Stimulated activated CD4-positive, alpha-beta T cell treated with anti-CD3 and anti-CD28 coated beads, Interleukin-15, amount 100 ng/mL, for 1 hour (primary cell): ENCODE measurements at places on chromosomes 6 and 20.

GRCh38 chr20:21714297-21715192, 9.1 kb downstream of the PAX1 start:
- no peak for DNase-seq

DNA sequence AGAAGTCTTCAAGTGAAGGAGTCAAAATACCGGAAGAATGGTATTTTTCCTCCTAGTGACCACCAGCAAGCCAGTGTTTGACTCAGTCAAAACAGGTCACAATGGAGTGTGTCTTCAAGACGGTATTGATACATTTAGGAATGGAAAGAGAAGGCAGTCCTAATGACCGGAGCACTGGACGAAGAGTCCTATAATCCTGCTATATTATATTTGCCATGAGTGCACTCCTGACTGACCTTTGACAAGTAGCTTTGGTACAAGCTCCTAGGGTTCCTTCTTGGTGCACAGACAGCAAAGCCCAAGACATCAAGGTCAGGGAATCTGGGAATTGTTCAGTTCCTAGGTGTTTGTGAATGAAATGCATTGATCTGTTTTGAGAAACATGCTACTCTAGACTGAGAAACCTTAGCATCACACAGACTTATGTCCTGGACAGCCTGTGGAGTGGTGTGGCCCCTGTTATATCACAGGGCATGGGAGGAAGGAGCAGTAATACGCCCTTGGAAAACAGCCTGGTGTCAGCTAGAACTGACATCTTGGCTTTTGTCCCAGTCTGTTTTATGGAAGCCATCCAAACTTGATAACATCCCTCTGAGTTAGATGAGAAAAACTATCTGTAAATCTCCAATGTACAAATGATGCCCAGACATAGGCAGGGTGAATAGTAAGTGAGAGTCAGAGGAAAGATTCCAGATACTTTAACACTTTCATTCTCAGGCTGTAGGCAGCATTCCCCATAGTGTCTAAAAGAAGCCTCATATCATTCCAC, 18.5 kb downstream of the NOX3 start:
- no peak for DNase-seq

- DNase-seq: no peak
Observed at GRCh38 chr6:47163536-47163935, 121.4 kb upstream of the ADGRF1 start.

DNA sequence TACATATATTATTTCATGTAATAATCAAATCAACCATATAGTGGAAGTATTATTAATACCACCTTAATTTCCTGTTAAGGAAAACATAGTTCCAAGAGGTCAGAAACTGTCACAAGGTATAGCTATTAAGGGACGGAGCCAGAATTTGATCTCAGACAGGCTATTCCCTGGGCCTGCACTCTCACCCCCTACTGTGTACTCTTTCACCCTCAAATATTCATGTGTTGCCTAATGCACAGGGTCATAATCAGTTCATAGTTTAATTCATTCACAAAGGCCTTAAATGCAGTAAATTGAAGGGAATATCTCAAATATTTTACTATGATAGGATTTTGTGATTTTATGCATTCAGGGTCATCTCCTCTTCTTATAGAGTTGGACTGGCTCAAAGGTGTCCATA, 67.2 kb upstream of the IFNGR1 start:
- no peak for DNase-seq

- DNase-seq: no peak
Observed at GRCh38 chr6:11773013-11773412, 5.6 kb downstream of the ADTRP start.

- no peak for DNase-seq
Observed at GRCh38 chr20:4100679-4101078, 85.3 kb upstream of the RNF24 start.

- no peak for DNase-seq
Observed at GRCh38 chr6:119259027-119259426, 90.5 kb downstream of the MAN1A1 start.

DNA sequence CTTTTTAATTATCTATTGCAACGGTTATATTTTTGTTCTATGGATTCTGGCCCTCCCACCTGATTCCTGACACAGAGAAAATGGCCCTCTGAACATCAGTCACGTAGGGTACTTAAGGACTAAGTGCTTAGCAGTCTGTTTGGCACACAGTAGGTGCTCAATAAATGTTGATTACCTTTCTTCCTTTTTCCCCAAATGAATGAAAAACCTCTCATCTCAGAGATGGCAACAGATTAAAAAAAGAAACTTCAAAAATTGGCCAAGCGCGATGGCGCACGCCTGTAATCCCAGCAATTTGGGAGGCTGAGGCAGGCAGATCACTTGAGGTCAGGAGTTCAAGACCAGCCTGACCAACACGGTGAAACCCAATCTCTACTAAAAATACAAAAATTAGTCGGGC, 31.5 kb downstream of the ATXN1 start:
- no peak for DNase-seq

- DNase-seq: no peak
Observed at GRCh38 chr20:8756410-8756809, 312.5 kb upstream of the PLCB4 start.

DNA sequence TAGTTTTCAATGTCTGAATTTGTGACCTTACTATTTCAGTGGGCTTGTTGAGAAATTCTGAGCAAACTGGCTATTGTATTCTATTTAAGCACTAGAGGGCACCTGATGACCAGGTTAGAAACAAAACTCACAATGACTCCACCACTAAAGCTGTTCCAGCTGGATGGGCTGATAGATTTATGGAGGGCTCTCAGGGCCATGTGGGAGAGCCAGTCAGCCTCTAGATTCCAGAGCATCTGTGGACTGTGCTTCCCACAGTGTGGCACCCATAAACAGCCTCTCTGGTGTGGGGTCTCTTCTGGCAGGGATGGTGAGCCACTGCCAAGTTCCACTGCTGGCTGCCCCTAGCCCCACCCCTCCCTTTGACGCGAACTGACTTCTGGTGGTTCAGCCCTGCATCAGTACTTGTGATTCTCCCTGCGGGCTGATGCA, 29.2 kb downstream of the C6orf58 start:
- no peak for DNase-seq

DNA sequence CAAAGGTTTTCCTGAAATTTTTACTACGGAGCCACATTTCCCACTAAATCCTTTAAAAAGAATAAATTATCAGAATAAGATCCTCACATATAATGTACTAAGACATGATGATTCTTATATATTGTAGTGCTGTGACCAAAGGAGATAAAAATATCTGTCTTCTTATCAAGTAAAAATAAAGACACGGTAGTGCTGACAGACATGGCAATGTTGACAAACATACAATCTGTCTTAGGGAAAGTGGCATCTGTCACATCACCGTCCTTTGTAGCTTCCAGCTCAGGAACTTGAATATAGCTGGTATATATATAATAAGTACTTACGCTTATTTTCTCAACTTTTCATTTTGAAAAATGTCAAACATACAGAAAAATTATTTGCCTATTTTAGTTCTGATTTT, 66.8 kb downstream of the NUDT3 start:
- DNase-seq: no peak

DNA sequence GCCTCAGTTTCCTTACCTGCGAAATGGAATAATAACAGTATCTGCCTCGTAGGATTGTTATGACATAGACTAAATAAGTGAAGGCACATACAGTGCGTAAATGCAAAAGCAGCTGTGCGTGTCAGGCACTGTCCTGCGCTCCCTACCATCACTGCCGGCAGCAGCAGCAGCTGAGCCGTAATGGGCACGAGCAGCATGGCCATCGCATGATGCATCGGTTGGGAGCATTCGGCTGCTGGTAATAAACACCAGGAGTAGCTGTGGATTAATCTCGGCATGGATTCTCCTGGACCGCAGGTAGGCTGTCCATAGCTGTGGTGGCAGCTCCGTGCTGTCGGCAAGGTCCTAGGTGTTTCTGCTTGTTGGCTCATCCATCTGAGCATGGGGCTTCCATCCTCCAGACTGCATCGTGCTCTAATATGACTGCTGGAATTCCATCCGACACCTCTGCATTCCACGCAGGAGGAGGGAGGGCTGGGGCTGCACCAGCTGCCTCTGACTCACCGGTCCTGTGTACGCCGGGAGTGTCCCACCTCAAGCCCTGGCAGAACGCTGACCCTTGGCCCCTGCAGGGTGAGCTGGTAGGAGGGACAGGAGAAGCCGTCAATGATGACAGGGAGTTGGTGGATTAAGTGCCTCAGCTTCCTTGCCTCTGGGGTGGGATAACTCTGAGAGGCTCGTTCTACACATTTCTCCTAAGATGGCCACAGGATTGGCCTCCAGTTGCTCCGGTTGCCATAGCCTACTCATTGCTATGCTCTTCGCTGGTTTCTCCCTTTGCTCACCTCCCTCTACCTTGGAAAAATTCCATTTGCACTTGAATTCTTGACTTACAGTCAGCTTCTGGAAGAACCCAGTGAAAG, 100.9 kb upstream of the PMEPA1 start:
- DNase-seq: no peak

DNA sequence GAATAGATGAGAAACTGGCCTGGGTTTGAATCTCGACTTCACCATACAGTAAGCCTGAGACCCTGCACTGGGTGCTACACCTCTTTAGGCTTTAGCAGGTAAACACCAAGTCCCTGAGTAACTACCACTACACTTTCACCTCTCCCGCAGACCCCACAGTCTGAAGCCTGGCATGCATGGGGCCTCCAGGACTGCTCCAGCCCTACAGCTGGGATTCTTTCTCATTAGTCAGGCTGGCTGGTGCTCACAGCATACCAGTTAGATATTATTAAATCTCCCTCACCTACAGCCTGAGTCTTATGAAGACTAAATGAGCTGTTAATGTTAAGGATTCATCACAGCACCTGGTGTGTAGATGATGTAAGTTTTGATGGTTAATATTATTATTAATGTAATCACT, 388.7 kb downstream of the ARHGAP18 start:
- no peak for DNase-seq

DNA sequence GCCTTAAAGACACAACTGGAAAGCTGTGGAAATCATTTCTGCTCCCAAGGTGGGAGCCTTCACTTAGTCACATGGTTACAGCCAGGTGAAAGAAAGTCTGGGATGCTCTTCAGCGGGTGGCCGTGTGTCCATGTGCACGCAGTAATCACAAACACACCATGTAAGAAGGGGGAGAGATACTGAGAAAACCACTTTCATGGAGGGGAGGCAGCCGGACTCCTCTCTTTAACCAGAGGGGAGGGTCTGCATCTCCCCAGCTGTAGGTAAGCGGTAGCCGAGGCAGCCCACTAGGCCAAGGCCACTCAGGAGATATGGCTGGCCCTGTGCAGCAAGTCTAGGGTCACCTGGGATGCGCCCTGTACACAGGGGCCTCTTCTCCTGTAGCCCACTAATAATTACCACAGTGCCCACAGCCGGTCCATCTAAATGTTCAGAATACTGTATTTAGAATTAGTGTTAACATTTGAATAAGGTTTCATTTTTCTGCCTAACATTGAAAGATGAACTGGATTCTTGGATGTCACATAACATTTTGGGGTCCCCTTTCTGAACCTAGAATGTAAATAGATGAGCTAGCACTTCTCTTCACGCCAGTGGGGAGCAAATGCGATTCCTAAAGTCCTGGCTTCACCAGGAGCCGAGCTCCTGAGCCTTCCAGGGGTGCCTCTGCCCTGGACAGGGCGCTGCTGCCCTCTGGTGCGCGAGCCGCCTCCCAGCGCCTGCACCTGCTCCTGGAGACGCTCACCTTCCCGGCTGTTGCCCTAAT, 15.9 kb downstream of the GPR31 start:
- DNase-seq: peak; percentile 40

DNA sequence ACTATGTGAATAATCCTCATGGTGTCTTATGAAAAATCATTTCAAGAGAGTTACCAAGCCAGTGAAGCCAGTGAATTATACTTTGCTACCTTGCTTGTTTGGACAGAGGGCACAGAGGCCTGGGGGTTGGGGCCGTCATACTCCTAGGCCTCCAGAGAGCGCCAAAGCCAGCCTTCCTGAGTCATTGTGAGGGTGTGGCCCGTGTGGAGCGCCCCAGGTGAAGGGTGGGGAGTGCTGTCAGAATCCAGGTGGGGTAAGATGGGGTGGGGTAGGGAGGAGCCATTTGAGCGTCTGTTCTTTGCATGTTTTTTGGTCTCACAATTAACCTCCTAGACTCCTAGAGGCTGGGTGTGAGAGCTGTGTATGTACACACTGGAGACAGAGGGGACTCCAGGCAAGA, 71.1 kb downstream of the PERP start:
- DNase-seq: no peak

DNA sequence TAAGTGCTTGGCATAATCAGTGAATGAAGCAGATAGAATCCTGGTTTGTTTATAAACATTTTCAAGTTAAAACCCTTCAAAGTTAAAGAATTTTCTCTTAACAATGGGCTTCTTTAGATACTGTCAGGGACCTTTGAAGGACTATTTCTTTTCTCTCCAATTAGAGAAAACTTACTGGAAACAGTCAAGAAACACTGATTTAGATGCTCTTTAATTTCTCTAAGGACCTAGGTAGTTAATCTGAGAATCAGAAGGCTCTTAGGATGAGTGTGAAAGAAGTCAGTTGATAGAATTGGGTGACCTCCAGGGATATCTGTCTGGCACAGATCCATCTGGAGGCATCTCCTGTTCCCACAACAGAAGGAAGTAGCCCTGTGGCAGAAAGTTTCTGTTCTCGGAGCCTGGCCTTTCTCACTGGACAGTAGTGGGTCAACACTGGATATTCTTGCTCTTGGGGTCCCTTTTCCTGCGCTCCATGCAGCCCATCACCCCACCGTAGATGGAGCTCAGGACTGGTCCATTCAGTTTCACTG, 22.5 kb downstream of the KIAA0408 start:
- no peak for DNase-seq

GRCh38 chr20:12098421-12098820, 180.7 kb downstream of the BTBD3 start:
- DNase-seq: no peak

DNA sequence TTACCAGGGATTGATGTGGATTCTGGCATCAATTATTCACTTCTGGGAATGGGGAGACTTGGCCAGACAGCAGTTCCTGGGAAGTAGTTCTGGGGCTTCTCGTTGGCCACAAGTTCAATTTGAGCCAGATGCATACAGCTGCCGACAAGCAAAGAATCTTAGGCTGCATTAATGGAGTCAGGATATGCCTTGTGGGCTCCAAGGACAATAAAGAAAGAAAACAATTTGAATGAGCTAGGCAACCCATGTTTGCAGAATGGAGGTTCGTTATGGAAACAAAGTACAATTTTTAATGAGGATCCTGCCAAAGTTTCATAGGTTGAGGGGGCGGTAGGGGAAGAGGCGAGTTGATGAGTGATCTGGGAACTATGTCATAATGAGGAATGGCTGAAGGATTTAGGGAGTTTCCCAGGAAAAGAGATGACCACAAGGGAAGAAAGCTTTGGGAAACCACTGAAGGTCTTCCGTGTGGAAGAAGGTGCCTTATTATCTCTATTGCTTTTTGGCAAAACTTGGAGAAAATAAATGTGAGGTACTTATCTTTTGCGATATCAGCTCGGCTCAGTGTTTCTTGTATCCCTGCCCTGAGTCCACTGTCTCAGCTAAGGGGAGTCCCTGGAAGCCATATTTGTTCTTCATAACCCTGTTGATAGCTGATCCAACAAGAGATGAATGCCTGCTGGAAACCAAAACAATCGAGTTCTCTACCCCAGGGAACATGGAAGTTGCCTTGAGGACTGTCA, 181.0 kb upstream of the ZNF217 start:
- no peak for DNase-seq
